ENCODE measurements at places on chromosomes 12 and 14. TPM values are rescaled to one million over a fixed set of nuclear protein-coding genes. Genes with fewer than 3 reads are reported as not detected.

Gene NRXN3
- total RNA-seq, result 0.24 TPM

Gene MARK3
- 70.6 TPM for total RNA-seq

Gene A2M
- total RNA-seq, result not detected

Gene PEBP1
- total RNA-seq, result 204 TPM

Gene TMEM179
- total RNA-seq, result not detected

Gene KCNJ8
- total RNA-seq, result 0.48 TPM

Gene DNAI7
- not detected for total RNA-seq

Gene MGAT4C
- total RNA-seq, result not detected

Gene MEG3
- 5.1 TPM for total RNA-seq

Gene RASAL1
- 3.9 TPM for total RNA-seq

Gene LPAR5
- total RNA-seq, result 2.3 TPM

Gene AGAP2
- 0.21 TPM for total RNA-seq

Gene PTHLH
- total RNA-seq, result 193 TPM

Gene BTG1
- 21.7 TPM for total RNA-seq

Gene MUCL1
- not detected for total RNA-seq

Gene MYH6
- not detected for total RNA-seq

Gene LUM
- total RNA-seq, result 0.21 TPM

Gene DPPA3
- total RNA-seq, result not detected

Gene SSPN
- total RNA-seq, result 1.5 TPM

Gene KRT72
- not detected for total RNA-seq

Gene PTPN6
- total RNA-seq, result 13.0 TPM

Gene KLRC2
- not detected for total RNA-seq

Gene KIF5A
- total RNA-seq, result under 0.01 TPM

Gene ZFP36L1
- 238 TPM for total RNA-seq

Gene PTPN21
- 4.7 TPM for total RNA-seq

Gene OR6C74
- total RNA-seq, result not detected

Gene INSM2
- not detected for total RNA-seq

Gene MON2
- total RNA-seq, result 24.7 TPM

Gene NR4A1
- 2.8 TPM for total RNA-seq
